CD4-positive, alpha-beta T cell treated with Interleukin-6 at 100 ng/mL for 8 hours (primary cell): ENCODE measurements at places on chromosomes 7 and 10.

DNA sequence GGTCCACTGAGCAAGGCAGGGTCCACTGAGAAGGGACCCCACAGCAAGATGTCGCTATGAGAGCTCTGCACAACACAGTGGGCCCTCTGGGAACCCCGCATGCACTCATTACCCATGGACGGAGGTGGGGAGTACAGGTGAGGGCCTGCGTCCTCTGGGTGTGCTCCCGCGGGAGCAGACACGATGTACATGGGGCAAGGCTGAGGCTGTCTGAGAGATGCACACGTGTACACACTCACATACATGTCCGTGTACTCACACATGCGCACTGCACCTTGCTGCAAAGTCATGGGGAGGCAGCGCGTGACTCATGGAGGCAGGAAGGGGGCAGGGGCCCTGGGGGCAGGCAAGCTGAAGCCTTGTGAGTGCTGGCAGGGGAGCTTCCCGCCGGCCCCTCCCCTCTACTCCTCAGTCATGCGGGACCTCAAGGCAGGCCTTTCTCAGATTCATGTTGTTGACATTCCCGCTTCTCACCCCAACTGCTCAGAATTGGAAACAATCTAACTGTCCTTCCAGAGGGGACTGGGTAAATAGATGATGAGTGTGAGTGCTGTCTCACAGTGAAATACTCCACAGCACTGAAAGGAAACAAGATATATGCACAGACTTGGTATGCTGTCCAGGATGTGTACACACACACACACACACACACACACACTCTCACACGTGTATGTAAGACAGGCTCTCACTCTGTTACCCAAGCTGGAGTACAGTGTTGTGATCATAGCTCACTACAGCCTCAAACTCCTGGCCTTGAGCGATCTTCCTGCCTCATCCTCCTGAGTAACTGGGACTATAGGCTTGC lies 40.0 kb downstream of the GOLGA7B start:
- no peak for DNase-seq

DNA sequence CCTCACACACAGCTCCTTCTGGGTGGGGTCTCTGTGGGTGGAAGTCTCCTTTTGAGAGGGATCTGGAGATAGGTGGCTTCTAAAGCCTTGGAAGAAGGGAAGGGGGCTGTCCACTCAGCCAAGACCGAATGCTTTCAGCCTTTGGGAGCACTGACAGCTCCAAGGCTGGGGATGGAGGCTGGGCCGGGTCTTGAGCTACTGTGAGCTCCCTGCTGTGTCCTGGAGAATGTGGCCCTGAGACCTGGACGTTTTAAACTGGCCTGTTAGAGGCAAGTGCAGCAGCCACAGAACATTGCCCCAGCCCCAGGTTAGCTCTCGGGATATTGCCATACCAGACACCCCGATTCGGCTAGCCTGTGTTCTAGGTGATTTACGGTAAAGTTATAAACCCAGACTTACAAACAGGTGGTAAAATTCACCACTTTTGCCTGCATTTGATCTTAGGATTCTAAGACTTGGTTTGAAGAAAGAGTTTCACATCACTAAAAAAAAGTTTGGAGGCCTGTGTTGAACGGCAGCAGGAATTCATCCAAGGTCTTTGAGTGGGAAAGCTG lies 548.5 kb upstream of the FOXK1 start:
- DNase-seq = no peak

GRCh38 chr10:101573885-101574753 lies 13.9 kb downstream of the POLL start:
- no peak for DNase-seq

DNA sequence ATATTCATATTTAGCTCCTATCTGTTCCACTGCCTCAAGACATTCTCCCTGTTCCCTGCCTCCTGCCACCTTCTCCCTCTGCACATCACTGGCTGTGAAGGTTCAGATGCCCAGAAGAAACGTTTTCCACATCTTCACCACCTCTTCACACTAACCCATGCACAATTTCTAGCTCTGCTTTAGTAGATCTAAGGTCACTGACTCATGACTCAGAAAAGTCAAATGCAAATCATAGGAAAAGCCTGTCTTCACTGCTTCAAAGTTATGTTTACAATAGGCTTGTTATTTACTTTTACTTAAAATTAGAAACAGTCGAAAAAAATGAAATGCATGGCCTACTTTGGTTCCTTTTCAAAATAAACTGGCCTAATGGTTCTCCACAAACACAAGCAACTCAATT lies 2.5 kb downstream of the SCRN1 start:
- no peak for DNase-seq

DNA sequence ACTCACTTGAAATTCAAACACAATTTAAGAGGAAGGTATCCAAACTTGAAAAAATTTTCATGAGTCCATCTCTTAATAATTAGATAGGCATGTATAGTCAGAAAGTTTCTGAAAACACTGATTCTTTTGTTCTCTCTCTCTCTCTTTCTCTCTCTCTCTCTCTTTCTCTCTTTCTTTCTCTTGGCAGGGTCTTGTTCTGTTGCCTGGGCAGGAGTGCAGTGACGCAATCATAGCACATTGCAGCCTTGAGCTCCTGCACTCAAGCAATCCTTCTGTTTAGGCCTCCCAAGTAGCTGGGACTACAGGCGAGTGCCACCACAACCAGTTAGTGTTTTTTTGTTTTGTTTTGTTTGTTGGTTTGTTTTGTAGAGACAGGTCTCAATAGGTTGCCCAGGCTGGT lies 59.3 kb downstream of the PRTFDC1 start:
- no peak for DNase-seq

DNA sequence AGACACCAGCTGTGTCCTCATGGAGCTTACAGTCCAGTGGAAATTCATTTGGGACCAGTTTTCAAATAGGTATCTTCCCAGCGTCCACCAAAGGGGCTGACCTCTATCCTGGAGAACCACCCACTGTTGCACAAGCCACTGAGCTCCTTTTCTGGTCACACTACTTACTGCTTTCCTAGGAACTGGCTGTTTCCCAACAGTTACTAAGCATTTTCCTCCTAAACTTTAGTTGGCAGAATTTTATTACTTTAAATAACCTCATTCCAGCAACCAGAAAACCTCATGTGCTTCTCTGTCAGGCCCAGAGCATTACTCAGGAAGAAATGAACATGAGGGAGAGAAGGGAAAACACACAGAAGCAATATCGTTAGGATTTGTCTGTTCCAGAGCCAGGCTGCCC lies 183.1 kb downstream of the GPAM start:
- DNase-seq = no peak

- DNase-seq = no peak
These were observed 1673.4 kb downstream of the REEP3 start for GRCh38 chr10:65194555-65194954.
